ENCODE measurements at places on chromosomes 2 and 18. TPM values are rescaled to one million over a fixed set of nuclear protein-coding genes. Genes with fewer than 3 reads are reported as not detected.

- H3K36me3 ChIP-seq: peaks cover 28% of the 10 kb centered on the region
- no peak overlapping the region for H3K4me3 ChIP-seq
- peak overlapping the region; percentile 4 for H3K27ac ChIP-seq
- H3K27me3 ChIP-seq: no peaks in the 10 kb centered on the region
These were observed 46.7 kb downstream of the PUM2 start for GRCh38 chr2:20303966-20304365.

DNA sequence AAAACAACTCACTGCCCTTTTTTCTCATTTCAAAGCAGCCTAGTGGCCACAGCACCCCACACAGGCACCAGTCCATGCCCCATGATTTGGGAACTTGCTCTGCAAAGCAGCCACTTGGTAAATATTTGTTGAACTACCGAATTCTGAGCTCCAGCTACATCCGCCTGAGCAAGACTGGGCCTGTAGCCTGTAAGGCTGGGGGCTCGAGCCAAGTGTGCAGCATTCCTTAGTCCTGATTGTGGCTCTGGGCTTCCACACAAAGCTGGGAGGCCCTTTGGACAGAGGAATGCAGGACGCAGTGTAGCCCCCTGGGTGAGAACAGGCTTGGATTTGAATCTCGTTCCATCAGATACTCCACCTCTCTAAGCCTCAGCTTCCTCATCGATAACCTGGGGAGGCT, 88.4 kb downstream of the ACTR2 start:
- H3K27ac ChIP-seq: no peak overlapping the region
- peaks cover 23% of the 10 kb centered on the region for H3K36me3 ChIP-seq
- no peaks in the 10 kb centered on the region for H3K4me1 ChIP-seq

DNA sequence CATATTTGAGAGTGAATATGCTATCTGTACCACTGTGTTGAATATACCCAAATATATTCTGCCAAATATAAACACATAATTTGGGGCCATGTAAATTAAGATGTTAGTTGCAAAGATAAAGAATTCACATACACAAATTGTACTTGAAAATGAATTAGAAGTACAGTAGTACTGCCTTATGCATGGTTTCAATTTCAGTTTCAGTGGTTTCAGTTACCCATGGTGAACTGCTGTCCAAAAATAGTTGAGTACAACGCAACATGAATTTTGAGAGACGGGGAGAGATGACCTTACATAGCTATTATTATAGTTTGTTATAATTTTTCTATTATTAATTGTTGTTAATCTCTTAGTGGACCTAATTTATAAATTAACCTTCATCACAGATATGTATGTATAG, 1313.0 kb upstream of the FAM98A start:
- H3K36me3 ChIP-seq: no peaks in the 10 kb centered on the region
- H3K4me3 ChIP-seq: no peak overlapping the region
- no peaks in the 10 kb centered on the region for H3K27me3 ChIP-seq
- H3K4me1 ChIP-seq: no peaks in the 10 kb centered on the region

Gene GPR39
- total RNA-seq: 10.9 TPM

Gene POTEC
- not detected for total RNA-seq

Gene SERPINB12
- total RNA-seq: not detected

Gene SLC25A12
- 25.5 TPM for total RNA-seq

Measured in cardiac muscle cell (in vitro differentiated cells and primary cell).